ENCODE measurements at places on chromosomes 12 and 14.
A peak's percentile ranks its signal among the peaks of the same experiment; 100 is the strongest.

GRCh38 chr14:69580009-69580577 lies 5.4 kb upstream of the CCDC177 start:
- no peak for DNase-seq

GRCh38 chr12:30378307-30378706 lies 317.4 kb downstream of the IPO8 start:
- no peak for DNase-seq

DNA sequence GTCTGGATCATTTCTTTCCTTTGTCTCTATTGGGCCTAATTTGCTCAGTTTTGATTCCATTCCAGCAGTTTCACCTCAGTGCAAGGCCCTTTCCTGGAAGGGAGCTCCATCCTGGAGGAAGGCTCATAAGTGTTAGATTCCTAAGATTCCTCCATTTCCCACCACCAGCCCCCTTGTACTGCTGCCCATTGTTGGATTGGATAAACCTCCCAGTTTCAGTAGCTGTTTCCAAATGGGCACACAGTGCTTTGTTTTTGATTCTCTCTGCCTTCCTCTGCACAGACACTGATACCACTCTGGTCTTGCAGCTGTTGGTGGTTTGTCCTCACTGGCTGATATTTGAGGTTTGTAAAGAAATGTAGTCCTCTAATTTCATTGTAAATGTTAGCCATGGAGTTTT lies 158.9 kb downstream of the SLC15A5 start:
- DNase-seq, result no peak

DNA sequence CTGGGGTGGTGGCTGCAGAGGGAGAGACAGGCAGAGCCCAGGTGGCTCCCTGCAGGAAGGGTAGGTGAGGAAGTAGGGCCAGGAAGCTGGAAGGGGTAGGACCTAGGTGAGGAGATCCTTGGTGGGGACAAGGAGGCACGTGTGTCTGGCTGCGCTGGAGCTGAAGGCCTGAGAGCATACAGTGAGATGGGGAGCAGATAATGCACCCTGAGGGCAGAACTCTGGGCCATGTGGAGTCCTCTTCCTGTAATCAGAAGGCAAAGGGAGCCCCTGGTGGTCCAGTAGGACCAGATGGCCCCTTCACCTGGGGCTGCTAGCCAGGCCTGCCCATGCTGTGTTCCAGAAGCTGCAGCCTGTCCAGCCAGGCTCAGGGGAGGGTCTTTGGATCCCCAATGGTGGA lies 15.3 kb upstream of the KRT80 start:
- peak; percentile 13 for DNase-seq

- DNase-seq, result no peak
Observed at GRCh38 chr12:12286441-12286840, 19.6 kb upstream of the LRP6 start.

DNA sequence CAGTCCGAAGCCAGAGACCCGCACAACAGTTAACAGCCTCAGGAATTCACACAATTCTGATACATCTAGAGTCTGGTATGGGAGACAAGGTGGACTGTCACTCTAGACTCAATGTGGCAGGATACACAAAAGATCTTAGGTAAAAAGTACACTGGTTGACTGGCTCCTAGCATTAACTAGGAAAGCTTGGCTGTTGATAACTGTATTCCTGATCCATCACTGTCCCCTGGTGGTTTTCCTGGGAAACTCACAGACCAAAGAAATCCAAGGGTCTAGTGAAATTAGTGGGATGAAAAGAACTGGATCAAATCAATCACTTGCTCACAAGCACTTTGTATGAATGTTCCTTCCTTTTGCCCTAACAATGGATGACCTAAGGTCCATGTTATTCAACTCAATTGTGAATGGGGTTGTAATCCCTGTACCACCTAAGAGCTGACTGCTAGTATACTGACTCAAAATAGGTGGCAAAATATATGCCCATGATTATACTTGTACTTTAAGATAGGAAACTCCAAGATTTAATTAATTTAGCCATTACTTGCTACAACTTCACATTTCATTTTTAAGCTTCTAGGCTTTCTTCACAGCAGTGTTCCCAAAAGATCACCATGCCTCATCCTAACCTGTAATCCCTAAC lies 14.0 kb downstream of the NPC2 start:
- no peak for DNase-seq

- DNase-seq, result no peak
Observed at GRCh38 chr12:68632486-68632885, 21.8 kb downstream of the RAP1B start.

- no peak for DNase-seq
Observed at GRCh38 chr12:111434680-111435338, 29.1 kb downstream of the SH2B3 start.

DNA sequence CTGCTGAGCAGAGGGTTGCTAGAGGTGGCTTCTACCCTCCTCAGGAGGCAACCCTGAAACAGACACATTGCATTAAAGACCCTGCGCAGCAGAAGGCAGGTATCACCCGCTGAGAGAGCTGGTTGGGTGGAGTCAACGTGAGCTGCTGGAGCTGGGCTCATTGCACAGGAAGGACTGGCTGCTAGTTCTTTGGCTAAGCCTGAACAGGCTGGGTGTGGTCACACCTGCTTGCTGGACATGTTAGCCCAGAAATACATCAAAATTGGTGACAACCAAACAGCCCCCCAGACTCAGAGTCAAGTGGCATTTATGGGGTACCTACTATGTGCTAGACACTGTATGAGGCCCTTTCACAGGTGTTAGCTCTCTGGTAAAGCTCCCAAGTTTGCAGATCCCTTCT lies 33.8 kb upstream of the IRF2BPL start:
- peak; percentile 56 for DNase-seq

DNA sequence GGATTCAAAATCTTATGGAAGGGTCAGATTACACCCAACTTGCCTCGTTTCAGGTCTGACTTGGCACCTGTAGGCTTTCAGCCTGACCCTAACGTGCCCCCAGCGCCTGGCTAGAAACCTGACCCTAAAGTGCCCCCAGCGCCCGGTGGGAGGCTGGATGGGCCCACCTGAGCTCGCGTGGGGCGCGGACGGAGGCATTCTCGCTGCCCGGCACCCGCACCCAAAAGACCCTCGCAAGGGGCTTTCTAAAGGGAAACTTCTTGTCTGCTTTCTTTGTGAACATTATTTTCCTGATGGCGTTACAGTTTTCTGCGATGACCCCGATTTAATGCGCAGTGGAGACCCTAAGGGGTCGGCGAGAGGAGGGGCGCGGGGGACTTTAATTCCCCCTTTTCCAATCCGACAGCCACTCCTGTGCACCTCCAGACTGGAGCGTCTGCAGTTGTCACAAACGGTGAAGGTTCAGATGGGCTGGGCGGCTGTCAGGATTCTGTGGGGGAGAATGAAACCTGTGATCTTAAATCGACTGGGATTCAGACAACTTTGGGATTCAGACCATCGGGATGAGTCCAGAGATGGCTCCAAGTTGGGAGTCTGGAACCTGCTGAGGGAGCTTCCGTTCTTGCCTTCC lies 751 bp upstream of the HRK start:
- no peak for DNase-seq

DNA sequence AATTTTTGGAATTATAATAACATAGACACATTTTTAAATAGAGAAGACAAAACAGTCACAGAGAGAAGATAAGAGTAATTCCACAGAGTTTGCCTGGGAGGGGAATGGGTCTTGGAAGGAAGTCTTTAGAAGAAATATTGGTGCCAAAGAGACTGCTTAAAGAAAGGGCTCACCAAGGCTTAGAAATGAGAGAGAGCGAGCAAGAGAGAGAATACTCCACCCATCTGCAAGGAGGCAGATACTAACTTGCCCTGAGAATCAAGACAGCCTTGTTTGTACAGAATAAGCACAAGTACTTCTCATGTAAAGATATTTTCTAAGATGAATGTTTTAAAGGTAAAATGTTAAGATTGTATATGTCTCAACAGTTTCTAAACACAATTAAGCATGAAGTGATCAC lies 165.5 kb downstream of the SLC38A4 start:
- DNase-seq, result no peak

All from posterior cingulate gyrus (tissue), 11 donors.